ENCODE measurements at places on chromosomes 2 and 18.

GRCh38 chr2:26355038-26355995, 8.7 kb upstream of the ADGRF3 start:
- no peak overlapping the region for H3K4me3 ChIP-seq
- DNase-seq: no peak
- H3K27ac ChIP-seq: no peak overlapping the region
- H3K36me3 ChIP-seq: peaks cover 8% of the 10 kb centered on the region

- peaks cover 39% of the 10 kb centered on the region for H3K4me1 ChIP-seq
- no peak overlapping the region for H3K4me3 ChIP-seq
- peak; percentile 41 for DNase-seq
Measured at GRCh38 chr2:28624793-28625701, 126.6 kb upstream of the PPP1CB start.

DNA sequence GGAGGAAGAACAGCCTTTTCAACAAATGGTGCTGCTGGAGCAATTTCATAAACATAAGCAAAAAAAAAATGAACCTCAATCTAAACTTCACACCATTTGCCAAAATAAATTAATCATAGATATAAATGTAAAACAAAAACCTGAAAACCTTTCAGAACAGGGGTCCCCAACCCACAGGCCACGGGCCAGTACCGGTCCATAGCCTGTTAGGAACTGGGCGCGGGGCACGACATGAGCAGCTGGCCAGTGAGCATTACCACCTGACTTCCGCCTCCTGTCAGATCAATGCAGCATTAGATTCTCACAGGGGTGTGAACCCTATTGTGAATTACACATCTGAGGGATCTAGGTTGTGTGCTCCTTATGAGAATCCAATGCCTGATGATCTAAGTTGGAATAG, 176.0 kb downstream of the EXOC6B start:
- no peak overlapping the region for H3K4me3 ChIP-seq
- H3K27me3 ChIP-seq: no peaks in the 10 kb centered on the region
- H3K27ac ChIP-seq: no peak overlapping the region
- peaks cover 8% of the 10 kb centered on the region for H3K4me1 ChIP-seq
- DNase-seq: no peak

DNA sequence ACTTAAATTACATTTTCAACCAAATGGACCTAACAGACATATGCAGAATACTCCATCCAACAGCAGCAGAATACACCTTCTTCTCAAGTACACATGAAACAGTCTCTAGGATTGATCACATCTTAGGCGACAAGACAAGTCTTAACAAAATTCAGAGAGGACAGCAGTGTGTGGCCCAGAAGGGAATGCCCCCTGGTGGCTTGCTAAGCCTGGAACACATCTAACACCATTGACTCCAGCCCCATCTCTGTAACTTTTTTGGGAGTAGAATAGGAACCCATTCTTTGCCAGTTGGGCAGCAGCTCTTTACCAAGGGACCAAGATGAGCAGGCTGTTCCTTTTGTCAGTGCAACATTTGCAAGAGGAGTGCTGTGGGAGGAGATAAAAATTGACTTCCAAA, 249.9 kb downstream of the PLCL1 start:
- H3K4me1 ChIP-seq: no peaks in the 10 kb centered on the region
- no peaks in the 10 kb centered on the region for H3K27me3 ChIP-seq
- H3K4me3 ChIP-seq: no peak overlapping the region
- DNase-seq: no peak
- no peaks in the 10 kb centered on the region for H3K36me3 ChIP-seq

- H3K27ac ChIP-seq: no peak overlapping the region
- H3K4me3 ChIP-seq: peak overlapping the region; percentile 46
- DNase-seq: no peak
- peaks cover 37% of the 10 kb centered on the region for H3K4me1 ChIP-seq
Measured at GRCh38 chr2:8576525-8577167, 105.2 kb upstream of the ID2 start.

DNA sequence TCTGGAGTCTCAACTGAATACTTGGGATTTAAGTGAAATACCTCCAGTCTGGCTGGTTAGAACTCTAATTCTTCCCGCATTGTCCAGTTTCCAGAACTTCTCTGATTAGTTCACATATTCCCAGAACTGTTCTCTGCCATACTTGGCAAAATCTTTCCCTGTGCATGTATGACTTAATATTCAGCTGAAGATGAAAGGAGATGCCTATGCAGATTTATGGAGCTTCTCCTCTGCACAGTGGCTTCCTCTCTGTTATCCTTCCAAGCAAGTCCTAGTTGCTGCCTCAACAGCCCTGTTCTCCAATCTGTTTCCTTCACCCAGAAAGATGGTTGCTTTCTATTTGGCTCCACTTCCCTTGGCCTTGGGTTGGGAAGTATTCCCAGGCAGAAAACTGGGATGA, 155.4 kb upstream of the GATA6 start:
- H3K4me1 ChIP-seq: no peaks in the 10 kb centered on the region
- DNase-seq: no peak
- H3K27ac ChIP-seq: no peak overlapping the region
- no peak overlapping the region for H3K4me3 ChIP-seq
- peaks cover 32% of the 10 kb centered on the region for H3K27me3 ChIP-seq

DNA sequence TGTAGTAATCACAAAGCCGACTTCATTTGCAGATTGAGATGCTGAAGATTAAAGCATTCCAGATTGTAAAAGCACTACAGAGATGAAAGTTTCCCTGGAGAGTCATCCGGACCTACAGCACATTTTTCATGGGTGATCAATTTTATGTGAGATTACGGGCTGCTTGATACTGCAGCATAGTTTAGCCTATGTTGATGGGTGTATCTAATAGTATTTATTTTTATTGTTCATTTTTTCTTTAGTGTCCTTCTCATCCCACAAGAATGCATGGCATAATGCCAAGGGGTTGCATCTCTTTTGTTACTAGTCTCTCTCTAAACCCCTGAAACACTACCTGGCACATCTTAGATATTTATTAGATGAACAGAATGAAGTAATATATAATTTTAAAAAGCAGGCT, 240.4 kb downstream of the MBD2 start:
- no peak overlapping the region for H3K4me3 ChIP-seq
- no peaks in the 10 kb centered on the region for H3K36me3 ChIP-seq
- H3K27me3 ChIP-seq: no peaks in the 10 kb centered on the region
- no peaks in the 10 kb centered on the region for H3K4me1 ChIP-seq
- no peak overlapping the region for H3K27ac ChIP-seq

DNA sequence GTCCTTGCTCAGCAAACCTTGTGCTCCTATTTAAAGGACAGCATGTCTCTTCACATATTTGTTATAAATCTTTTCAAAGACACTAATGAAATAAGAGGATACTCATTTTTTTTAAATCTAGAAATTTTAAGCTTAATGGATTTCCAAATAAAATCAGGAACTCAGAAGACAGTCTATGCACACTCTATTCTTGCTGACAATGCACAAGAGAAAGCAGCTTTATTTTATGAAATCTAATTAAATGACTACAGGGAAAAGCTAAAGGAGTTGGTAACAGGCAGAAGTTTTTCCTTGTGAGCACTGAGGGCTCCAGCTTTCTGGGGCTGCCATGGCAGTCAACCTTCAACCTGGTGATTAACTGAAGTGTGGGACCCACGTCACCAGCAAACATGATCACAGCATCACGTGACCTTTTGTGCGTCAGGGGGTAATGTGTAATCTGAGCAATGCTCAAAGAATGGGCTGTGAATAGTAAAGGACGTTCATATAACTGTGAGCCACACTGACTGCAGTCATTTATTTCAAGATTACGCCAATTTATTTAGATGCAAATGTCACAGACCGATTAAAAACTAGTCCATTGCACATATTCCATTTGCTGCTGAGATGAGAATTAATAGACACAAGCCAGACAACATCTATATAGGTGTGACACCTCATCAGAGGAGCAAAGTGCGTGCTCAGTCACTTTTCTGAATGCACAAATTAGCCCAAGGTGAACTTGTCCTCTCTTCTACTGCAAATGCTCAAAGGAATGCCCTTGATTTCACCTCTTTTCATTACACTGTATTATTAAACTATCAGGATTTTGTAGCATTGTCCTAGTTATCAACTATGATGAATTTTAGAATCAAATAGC, 11.6 kb upstream of the DNER start:
- H3K27ac ChIP-seq: no peak overlapping the region
- H3K36me3 ChIP-seq: no peaks in the 10 kb centered on the region
- peaks cover 31% of the 10 kb centered on the region for H3K27me3 ChIP-seq
- no peaks in the 10 kb centered on the region for H3K4me1 ChIP-seq
- DNase-seq: no peak
- no peak overlapping the region for H3K4me3 ChIP-seq

DNA sequence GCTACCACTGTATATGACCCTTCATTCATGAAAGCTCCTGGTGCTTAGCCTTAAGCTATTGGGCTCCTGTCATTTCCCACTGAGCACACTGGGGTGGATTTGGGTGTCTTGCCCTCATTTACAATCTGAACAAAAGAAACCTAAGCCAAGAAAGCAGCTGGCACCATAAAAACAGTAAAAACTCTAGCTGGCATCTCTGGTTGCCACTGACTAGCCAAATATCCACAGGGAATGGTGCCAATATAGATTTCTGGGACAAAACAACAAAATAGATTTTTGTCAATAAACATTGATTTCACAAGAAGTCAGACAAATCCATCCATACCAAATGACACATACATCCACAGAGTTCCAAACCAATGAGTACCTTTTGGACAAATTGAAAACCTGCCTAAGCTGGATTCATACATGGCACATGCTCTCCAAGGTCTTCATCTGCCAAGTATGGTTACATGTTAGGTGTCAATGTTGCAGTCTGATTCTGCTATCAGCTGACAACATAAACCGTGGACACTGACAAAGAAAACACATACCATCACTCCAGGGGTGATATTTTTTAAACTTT, 1081.5 kb upstream of the ZEB2 start:
- no peak overlapping the region for H3K27ac ChIP-seq
- DNase-seq: no peak
- H3K4me3 ChIP-seq: no peak overlapping the region
- H3K4me1 ChIP-seq: no peaks in the 10 kb centered on the region
- H3K27me3 ChIP-seq: no peaks in the 10 kb centered on the region

DNA sequence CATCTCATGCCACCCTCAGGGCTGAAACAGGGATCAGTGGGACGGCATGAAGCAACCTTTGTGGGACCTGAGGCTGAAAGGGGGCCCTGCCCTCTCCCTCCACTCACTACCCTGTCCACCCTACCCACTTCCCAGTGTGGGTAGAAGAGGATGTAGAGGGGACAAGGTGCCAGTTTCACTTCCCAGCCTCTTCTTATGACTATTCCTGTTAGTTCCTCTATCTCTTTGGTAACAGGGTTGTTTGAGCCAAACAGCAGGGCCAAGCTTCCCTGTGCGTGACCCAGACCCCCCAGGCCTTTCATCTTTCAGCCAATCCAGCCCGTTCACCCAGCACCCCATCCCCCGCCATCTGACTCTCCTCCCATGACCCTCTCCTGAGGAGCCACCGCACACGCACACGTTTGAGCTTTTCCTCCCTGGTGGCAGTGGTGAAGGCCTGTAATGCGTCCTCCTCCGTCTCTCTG, 82.3 kb downstream of the STPG4 start:
- peaks cover 46% of the 10 kb centered on the region for H3K4me1 ChIP-seq
- peaks cover 20% of the 10 kb centered on the region for H3K36me3 ChIP-seq
- H3K4me3 ChIP-seq: no peak overlapping the region
- peak overlapping the region; percentile 49 for H3K27ac ChIP-seq
- no peaks in the 10 kb centered on the region for H3K27me3 ChIP-seq
- DNase-seq: no peak

DNA sequence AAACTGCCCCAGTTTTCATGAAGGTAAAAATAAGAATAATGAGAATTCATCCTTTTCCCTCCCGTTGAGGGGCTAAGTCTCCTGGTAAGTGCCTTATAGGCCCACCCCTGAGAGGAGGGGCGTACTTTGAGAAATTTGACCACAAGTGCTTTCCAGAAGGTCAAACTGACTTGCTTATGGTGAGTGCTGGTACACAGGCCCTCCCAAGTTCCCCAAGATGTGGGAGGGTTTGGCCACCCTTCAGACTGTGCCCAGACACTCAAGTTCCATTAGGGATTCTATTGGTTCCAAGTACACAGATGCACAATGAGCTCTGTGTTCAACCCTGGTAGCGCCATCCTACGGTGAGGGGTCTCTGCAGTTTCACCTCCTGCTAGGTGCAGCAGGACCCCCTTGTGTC, 205.1 kb downstream of the CTIF start:
- no peak for DNase-seq
- H3K4me1 ChIP-seq: no peaks in the 10 kb centered on the region
- no peak overlapping the region for H3K4me3 ChIP-seq
- no peak overlapping the region for H3K27ac ChIP-seq

- H3K36me3 ChIP-seq: peaks cover 2% of the 10 kb centered on the region
- peaks cover 3% of the 10 kb centered on the region for H3K27me3 ChIP-seq
- H3K4me1 ChIP-seq: no peaks in the 10 kb centered on the region
- no peak for DNase-seq
- H3K4me3 ChIP-seq: no peak overlapping the region
Measured at GRCh38 chr18:55786651-55787272, 198.8 kb upstream of the TCF4 start.

DNA sequence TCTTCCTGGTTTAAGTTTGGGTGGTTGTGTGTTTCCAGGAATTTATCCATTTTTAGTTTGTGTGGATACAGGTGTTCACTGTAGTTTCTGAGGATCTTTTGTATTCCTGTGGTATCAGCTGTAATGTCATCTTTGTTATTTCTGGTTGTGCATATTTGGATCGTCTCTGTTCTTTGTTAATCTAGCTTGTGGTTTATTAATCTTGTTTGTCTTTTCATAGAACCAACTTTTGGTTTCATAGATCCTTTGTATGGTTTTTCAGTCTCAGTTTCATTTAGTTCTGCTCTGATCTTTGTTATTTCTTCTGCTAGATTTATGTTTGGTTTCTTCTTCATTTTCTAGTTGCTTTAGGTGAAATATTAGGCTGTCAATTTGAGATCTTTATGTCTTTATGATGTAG, 202.4 kb upstream of the ZSWIM2 start:
- H3K27ac ChIP-seq: no peak overlapping the region
- no peaks in the 10 kb centered on the region for H3K27me3 ChIP-seq
- H3K4me1 ChIP-seq: no peaks in the 10 kb centered on the region

- peaks cover 10% of the 10 kb centered on the region for H3K4me1 ChIP-seq
- H3K36me3 ChIP-seq: peaks cover 59% of the 10 kb centered on the region
- H3K27ac ChIP-seq: peak overlapping the region; percentile 62
- H3K27me3 ChIP-seq: no peaks in the 10 kb centered on the region
Measured at GRCh38 chr2:37005118-37005868, 39.0 kb upstream of the STRN start.

GRCh38 chr2:222042666-222043065, 256.1 kb downstream of the PAX3 start:
- no peak for DNase-seq
- no peaks in the 10 kb centered on the region for H3K36me3 ChIP-seq
- H3K27me3 ChIP-seq: no peaks in the 10 kb centered on the region
- H3K4me3 ChIP-seq: no peak overlapping the region
- no peak overlapping the region for H3K27ac ChIP-seq
- H3K4me1 ChIP-seq: no peaks in the 10 kb centered on the region

DNA sequence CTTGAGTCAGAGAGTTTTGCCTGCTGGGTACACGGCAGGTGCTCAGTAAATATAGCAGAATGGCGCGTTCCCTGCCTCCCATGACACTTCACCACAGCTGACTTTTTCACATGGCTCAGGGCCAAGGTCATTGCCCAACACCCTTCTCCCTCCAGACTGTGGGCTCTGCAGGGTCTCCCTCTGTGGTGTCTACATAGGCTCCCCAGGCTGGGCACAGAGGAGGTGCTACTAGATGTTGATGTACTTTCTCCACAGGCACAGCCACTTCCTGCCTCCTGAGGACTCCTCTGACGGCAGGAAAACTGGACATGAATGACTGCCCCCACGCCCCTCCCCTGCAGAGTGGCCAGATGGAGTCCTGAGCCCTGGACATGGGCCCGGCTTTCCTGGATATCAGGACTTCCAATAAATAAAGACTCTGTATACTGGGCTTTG, 4.2 kb downstream of the CHCHD5 start:
- H3K4me1 ChIP-seq: peaks cover 33% of the 10 kb centered on the region
- H3K4me3 ChIP-seq: no peak overlapping the region
- no peaks in the 10 kb centered on the region for H3K27me3 ChIP-seq
- peak overlapping the region; percentile 48 for H3K27ac ChIP-seq
